Activated B cell treated with CpG ODN at 0.5 μM for 24 hours (primary cell): ENCODE measurements at places on chromosomes 6 and 20. TPM values are rescaled to one million over a fixed set of nuclear protein-coding genes. Genes with fewer than 3 reads are reported as not detected.

- H3K27ac ChIP-seq: no peak overlapping the region
- H3K4me3 ChIP-seq: no peak overlapping the region
- H3K36me3 ChIP-seq: no peaks in the 10 kb centered on the region
- no peaks in the 10 kb centered on the region for H3K4me1 ChIP-seq
- no peak for DNase-seq
These were observed 2.6 kb upstream of the WFDC8 start for GRCh38 chr20:45581702-45582101.

DNA sequence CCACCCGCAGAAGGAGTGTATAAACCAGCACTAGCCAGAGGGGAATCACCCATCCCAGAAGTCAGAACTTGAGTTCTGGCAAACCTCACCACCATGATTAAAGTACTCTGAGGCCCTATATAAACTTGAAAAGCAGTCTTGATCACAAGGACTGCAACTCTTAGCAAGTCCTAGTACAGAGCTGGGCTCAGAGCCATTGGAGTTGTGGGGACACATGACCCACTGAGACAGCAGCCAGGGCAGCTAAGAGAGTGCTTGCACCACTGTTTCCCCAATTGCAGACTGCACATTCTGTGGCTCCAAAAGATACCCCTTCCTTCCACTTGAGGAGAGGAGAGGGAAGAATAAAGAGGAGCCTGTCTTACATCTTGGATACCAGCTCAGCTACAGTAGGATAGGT lies 4.7 kb upstream of the MCM9 start:
- H3K4me1 ChIP-seq: peaks cover 35% of the 10 kb centered on the region
- peaks cover 7% of the 10 kb centered on the region for H3K36me3 ChIP-seq
- no peak for DNase-seq
- H3K27ac ChIP-seq: no peak overlapping the region

The PLEKHG1 gene
- total RNA-seq: 199 and 219 TPM in 2 replicates

DNA sequence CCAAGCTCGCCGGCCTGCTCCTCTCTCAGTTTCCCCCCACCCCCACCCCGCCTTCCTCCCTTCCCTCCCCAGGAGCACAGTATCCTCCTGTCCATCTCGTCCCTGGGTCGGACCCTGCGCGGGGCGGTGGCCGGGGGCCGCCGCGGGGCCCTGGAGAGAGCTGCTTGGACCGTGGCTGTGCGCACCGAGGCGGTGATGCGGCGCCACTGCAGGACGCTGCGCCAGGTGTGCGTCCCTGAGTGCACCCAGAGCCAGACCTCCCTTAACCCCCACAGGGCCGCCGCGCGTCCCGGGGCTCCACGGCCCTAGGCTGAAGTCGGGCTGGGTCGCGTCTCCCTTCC lies 2.2 kb downstream of the C20orf204 start:
- H3K27me3 ChIP-seq: peaks cover 9% of the 10 kb centered on the region
- no peak for DNase-seq
- H3K36me3 ChIP-seq: peaks cover 16% of the 10 kb centered on the region
- H3K27ac ChIP-seq: no peak overlapping the region

DNA sequence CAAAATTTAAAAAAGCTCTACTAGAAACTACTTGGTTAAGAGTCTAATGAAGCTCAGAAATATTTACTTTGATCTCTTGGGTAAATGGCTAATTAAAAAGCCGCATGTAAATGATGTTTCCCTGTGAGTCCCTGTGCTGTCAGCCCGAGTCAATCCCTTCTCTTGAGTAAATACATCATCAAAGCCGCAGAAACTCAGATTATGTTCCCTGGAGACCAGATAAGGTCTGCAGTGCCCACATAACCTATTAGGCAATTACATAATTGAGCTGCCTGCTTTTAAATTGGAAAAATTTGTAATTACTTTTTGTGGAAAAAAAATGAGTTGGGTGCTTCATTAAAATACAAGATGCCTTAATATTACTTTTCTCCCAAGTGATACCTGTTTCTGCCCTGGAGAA lies 83.1 kb downstream of the KIZ start:
- no peaks in the 10 kb centered on the region for H3K27me3 ChIP-seq
- H3K36me3 ChIP-seq: peaks cover 48% of the 10 kb centered on the region
- H3K4me1 ChIP-seq: no peaks in the 10 kb centered on the region
- DNase-seq: no peak
- no peak overlapping the region for H3K27ac ChIP-seq
- no peak overlapping the region for H3K4me3 ChIP-seq

The SLC12A5 gene
- total RNA-seq: not detected in 2 replicates

DNA sequence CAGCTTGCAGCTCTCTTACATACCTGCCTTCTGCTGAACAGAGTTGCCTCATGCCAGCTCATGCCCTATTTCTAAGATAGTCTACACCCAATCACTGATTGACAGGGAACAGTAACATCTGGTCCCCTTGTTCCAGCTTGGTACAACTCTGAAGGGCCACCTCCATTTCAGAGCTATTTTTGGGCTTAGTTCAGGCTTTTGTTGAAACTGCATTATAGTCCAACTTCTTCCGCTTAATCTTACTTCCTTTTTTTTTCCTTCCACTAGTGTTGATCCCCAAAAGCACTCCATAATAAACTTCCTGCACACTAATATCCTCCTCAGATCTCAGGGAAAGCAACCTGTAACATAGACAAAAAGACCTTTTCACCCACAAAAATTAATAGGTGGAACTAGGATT lies 65.7 kb upstream of the TNFRSF21 start:
- H3K4me3 ChIP-seq: no peak overlapping the region
- peaks cover 12% of the 10 kb centered on the region for H3K27me3 ChIP-seq
- DNase-seq: no peak
- no peaks in the 10 kb centered on the region for H3K36me3 ChIP-seq

DNA sequence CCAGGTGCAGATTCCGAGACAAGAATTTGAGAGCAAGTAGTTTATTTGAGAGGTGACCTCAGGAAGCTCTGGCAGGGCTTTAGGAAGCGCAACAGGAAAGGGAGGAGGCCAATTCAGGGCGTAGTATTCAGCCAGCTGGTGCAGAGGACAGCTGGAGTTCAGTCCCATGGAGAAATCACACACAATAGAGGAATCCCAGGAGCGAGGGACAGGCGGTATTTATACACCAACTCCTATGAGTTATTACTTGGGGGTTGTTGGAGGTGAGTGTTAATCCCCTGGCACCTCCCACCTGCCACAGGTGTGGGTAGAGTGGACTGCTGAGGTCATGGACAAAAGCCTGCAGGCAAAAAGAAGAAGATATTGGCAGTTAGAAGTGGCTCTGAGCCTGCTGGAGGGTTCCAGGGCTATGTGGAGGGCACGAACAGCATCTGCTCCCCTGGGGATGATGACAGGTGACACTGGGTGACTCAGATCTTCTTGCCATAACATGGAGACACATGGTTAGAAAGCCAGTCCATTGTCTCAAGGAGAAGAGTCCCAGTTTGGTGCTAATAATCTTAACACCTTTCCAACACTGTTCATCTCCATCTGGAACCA lies 13.9 kb upstream of the SULF2 start:
- no peak overlapping the region for H3K4me3 ChIP-seq
- no peaks in the 10 kb centered on the region for H3K4me1 ChIP-seq
- DNase-seq: no peak
- no peak overlapping the region for H3K27ac ChIP-seq
- H3K36me3 ChIP-seq: no peaks in the 10 kb centered on the region

DNA sequence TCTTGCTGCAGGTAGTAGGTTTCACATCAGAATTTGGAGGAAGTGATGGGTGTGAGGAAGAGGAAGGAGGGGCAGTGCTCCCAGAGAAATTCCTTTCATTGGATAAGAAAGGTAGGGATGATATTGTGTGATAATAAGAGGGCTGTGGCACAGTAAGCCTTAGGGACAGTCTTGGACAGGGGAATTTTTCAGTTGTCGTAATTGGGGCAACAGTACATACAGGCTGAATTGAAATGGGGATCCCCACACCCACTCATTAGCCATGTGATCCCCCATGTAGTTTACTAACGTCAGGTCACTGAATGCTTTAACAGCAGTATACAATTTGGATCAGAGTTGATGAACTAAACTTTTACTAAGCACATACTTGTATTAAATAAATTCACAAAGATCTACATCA lies 79.4 kb downstream of the FOXO3 start:
- peaks cover under 1% of the 10 kb centered on the region for H3K36me3 ChIP-seq
- no peak for DNase-seq
- H3K27me3 ChIP-seq: no peaks in the 10 kb centered on the region
- no peak overlapping the region for H3K27ac ChIP-seq
- H3K4me1 ChIP-seq: peaks cover 23% of the 10 kb centered on the region

DNA sequence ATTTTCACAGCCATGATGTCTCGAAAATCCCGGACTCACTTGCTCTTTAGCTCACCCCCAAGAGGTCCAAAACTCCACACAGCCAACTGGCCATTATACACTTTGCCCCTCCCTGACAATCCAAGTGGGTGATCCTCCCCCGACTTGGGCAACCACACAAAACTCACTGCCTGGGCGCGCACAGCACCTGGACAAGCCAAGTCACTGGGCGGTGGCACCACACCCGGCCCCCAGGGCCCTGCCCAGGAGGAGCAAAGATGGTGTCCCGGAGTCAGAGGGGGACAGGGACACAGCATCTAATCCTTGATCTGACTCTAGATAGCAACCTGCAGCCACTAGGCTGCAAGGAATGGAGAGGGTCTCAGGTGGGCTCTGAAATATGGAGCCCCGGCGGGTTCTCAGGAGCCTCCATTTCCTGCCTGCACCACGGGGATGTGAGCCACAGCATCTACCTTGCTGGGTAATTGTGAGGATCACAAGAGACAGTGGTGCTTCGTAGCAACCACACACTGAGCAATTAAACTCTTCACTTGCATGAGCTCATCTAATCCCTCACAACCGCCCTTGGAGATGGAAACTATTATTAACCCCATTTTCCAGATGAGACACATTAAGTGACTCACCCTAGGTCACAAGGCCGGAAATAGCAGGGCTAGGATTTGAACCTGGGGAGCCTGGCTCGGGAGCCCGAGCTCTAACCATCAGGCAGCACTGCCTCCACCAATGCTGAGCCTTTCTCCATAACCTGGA lies 66.6 kb downstream of the BMP7 start:
- no peak for DNase-seq
- no peak overlapping the region for H3K4me3 ChIP-seq
- H3K4me1 ChIP-seq: no peaks in the 10 kb centered on the region
- H3K27ac ChIP-seq: no peak overlapping the region

- no peak for DNase-seq
- H3K27ac ChIP-seq: no peak overlapping the region
- no peaks in the 10 kb centered on the region for H3K36me3 ChIP-seq
- no peak overlapping the region for H3K4me3 ChIP-seq
- H3K4me1 ChIP-seq: no peaks in the 10 kb centered on the region
- H3K27me3 ChIP-seq: peaks cover 12% of the 10 kb centered on the region
These were observed 102.5 kb upstream of the FAM8A1 start for GRCh38 chr6:17497535-17498095.

- H3K27ac ChIP-seq: no peak overlapping the region
- H3K36me3 ChIP-seq: peaks cover 59% of the 10 kb centered on the region
- H3K4me3 ChIP-seq: no peak overlapping the region
- no peak for DNase-seq
- peaks cover 17% of the 10 kb centered on the region for H3K4me1 ChIP-seq
These were observed 55.9 kb downstream of the PIGU start for GRCh38 chr20:34621036-34621343.

GRCh38 chr20:51562332-51563173 lies 20.0 kb upstream of the NFATC2 start:
- peaks cover 56% of the 10 kb centered on the region for H3K27me3 ChIP-seq
- H3K36me3 ChIP-seq: no peaks in the 10 kb centered on the region
- peak overlapping the region; percentile 67 for H3K4me3 ChIP-seq
- peak; percentile 28 for DNase-seq
- H3K27ac ChIP-seq: no peak overlapping the region

The KCNK15 gene
- 0.09 TPM in 1 of 2 replicates, not detected in the other for total RNA-seq

GRCh38 chr6:85594197-85594930 lies 706 bp upstream of the SNX14 start:
- peak overlapping the region; percentile 99 for H3K4me3 ChIP-seq
- H3K4me1 ChIP-seq: peaks cover 43% of the 10 kb centered on the region
- DNase-seq: no peak

The FAM209B gene
- 1.4 and 1.5 TPM in 2 replicates for total RNA-seq
